ENCODE measurements at places on chromosomes 3 and 15.

DNA sequence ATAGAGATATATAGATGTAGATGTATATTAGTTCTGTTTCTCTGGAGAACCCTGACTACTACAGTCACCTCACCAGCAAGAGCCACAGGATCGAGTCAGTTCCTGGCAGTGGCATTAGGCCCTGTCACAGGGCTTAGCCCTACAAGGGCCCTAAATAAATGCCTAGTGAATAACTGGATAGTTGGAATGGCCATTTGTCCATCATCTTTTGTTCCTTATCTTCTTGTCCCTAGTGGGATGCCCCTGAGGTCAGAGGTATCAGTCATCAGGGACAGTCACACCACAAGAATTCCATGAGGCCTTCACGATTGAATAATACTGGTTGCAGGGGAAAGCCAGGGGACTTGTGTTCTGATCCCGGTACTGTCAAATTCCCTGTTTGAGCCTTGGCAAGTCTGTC lies 204.9 kb upstream of the PPP2R3A start:
- no peak for DNase-seq

DNA sequence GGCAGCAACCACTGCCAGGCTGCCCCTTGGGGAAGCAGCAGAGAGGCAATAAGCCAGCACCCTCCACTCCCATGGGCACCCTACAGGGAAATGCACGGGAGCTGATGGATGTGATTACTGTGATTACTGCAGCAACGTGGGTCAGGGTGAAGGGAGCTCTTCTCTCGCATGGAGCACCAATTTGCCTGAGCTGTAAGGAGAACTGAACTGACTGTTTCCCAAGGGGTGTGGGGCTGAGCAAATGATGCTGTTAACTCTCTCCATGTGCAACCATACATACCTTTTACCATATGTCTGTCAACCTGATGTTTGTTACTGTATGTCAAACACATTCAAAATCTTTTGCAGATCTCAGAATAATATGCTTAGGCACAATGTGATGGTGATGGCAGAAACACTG lies 680.6 kb downstream of the SQOR start:
- no peak for DNase-seq

DNA sequence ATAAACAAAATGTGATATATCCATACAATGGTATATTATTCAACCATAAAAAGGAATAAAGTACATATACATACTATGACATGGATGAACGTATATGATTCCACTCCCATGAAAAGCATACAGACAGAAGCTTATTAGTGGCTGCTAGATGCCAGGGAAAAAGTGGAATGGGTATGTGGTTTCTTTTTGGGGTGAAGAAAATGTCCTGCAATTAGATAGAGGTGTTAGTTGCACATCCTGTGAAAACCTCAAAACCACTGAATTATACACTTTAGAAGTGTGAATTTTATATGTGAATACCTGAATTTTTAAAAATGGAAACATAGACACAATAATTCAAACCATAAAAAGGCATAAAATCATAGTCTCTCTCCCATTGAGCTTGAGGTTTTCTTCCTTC lies 11.2 kb downstream of the DENND6A start:
- no peak for DNase-seq

DNA sequence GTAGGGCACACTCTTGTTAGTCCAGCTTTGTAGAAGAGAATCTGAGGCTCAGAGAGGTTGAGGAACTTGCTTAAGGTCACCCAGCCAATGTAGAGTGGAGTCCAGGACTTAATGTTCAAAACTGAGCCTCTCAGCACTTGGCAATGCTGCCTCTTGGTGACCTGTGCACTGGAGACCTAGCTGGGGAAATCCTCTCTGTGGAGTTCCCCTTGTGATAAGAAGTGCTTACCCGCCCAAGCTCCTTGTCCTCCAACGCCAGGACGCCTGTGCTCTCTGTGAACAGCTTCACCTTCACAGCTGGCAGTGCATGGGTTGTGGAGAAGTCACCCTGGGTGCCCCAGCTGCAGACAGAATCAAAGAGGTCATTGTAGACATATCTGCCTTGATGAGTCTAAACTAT lies 219.1 kb upstream of the FEZF2 start:
- DNase-seq = no peak

DNA sequence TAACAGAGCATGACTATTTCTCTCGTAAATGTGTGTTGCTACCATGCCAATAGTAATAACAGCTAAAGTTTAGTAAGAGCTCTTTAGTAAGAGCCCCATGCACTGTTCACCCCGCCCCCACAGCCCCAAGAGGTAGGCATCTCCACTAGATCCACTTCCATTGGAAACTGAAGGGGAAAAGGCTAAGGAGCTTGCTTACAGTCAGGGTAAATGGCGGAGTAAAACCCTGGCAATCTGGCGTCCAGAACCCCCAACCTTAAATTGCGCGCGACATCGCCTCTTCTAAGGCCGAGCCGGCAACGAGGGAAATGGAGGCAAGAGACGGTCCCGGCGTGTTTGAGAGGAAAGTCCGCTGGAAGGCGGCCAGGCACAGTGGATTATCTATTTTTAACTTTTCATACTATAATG lies 654 bp upstream of the C3orf38 start:
- no peak for DNase-seq

DNA sequence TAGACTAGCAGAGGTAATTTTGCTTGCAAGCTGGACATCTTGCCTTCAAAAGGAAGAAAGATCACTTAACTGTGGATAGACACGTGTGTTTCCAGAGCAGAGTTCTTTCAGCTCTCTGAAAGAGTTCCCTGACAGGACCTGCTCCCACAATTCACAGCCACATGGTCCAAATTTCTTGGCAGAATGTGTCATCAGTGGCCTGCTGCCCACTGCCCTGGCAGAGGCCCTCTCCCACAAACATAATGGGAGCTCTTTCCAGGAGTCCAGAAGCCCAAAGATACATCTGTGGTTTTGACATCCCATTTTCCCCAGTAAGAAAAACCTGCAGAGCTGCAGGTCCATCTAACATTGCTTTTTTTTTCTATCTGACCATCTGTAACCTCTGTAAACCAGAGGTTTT lies 48.3 kb downstream of the SERPINI1 start:
- no peak for DNase-seq

- no peak for DNase-seq
Measured at GRCh38 chr15:91821458-91821857, 32.0 kb upstream of the SLCO3A1 start.

DNA sequence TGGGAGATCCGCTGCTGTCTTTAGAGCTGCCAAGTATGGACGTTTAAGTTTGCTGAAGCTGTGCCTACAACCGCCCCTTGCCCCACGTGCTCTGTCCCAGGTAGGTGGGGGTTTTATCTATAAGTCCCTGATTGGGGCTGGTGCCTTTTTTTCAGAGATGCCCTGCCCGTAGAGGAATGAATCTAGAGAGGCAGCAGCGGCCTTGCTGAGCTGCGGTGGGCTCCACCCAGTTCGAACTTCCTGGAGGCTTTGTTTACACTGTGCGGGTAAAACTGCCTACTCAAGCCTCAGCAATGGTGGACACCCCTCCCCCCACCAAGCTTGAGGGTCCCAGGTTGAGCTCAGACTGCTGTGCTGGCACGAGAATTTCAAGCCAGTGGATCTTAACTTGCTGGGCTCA lies 83.4 kb upstream of the FGF7 start:
- no peak for DNase-seq

- DNase-seq = no peak
Measured at GRCh38 chr15:66285533-66286280, 7.7 kb upstream of the DIS3L start.

DNA sequence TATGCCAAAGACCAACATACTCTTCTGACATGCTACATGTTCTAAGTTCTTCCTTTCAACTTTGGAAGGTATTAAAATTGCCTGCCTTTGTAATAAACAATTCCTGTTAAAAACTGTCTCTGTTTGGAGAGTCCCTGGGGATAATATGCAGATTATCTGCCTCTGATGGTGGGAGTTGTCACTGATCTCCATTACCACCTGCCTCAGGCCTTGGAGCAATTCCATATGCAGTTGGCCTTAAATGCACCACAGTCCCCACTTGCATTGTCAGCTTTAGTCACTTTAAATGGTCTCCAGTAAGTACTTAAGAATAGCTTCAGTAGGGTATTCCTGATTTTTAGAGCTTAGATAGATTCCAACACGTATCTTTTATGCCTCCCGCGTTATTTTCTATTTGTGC lies 121.1 kb upstream of the GOLIM4 start:
- no peak for DNase-seq

DNA sequence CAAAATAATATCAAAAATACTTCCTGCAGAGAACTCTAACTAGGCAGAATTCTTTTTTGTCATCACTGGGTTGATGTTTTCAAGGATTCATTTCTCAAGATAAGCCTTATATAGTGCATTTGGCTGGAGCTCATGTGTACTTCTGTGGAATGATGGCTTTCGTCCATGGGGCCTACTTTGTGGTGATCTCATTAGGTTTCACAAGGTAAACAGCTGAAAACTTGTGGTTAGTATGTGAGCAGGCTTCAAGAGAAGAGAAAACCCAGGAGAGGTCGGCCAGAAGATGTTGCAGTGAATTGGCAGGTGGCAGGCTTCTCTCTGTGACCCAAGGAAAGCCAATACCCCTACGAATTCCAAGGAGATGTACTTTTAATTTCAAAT lies 121.4 kb upstream of the PHLDB2 start:
- DNase-seq = no peak

DNA sequence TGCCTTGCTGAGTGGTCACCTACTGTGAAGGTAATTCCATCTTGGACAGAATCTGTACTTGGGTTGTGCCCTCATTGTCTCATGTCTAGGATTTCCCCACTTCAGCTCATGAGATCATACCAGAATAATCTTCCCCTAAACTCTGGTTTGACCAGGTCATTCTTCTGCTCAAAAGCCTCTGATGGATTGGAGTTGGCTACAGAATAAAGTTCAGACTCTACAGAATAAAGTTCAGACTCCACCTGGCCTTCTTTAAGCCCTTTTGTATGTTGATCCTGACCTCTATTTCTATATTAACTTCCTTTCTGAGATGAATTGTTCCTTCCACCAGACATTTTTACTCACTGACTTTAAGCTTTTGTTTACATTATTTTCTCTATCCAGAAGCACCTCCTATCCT lies 6.4 kb upstream of the GLCE start:
- DNase-seq = no peak

- DNase-seq = no peak
Measured at GRCh38 chr3:40166997-40167396, 142.5 kb upstream of the EIF1B start.

GRCh38 chr3:119747357-119747756 lies 34.5 kb upstream of the NR1I2 start:
- no peak for DNase-seq

DNA sequence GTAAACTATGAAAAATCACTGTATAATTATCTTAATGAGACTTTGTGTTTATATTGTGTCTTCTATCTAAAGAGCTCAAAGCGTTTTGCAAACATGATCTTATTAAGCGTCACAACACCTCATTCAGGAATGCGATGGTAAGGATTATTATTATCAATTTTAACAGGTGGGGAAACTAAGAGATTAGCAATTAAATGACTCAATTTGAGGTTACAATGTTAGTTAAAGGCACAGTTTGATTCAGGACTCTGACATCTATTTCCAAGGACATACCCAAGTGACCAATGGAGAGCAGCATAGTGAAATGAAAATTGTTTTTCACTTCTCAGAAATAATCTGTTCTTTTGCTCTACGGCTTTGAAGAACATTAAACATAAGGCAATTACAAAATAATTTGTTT lies 74.6 kb downstream of the FMN1 start:
- DNase-seq = no peak

GRCh38 chr3:97687734-97688133 lies 76.8 kb upstream of the ARL6 start:
- no peak for DNase-seq

DNA sequence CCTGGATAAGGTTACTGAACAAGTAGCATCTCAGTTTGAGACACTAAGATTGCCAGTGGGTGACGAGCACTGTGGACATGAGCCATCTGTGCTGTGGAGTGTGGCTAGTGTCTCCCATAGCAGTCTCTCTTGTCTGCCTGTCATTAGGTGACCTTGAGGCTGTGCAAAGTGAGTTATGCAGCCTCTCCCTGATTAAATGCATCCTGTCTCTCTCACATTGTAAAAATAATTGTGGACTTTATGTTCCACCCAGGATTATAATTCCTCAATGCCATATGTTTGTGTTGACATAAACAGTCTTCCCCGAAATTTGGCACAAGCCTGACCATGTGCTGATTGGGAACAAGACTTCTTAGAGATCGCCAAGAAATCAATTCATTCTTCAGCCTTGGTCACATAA lies 168.9 kb downstream of the MYRIP start:
- DNase-seq = no peak

GRCh38 chr3:174336784-174337183 lies 522.4 kb upstream of the NAALADL2 start:
- DNase-seq = no peak

- DNase-seq = no peak
Measured at GRCh38 chr15:65306551-65306950, 2.1 kb downstream of the RNU5B-1 start.

- DNase-seq = no peak
Measured at GRCh38 chr3:2856138-2857133, 253.7 kb downstream of the IL5RA start.

DNA sequence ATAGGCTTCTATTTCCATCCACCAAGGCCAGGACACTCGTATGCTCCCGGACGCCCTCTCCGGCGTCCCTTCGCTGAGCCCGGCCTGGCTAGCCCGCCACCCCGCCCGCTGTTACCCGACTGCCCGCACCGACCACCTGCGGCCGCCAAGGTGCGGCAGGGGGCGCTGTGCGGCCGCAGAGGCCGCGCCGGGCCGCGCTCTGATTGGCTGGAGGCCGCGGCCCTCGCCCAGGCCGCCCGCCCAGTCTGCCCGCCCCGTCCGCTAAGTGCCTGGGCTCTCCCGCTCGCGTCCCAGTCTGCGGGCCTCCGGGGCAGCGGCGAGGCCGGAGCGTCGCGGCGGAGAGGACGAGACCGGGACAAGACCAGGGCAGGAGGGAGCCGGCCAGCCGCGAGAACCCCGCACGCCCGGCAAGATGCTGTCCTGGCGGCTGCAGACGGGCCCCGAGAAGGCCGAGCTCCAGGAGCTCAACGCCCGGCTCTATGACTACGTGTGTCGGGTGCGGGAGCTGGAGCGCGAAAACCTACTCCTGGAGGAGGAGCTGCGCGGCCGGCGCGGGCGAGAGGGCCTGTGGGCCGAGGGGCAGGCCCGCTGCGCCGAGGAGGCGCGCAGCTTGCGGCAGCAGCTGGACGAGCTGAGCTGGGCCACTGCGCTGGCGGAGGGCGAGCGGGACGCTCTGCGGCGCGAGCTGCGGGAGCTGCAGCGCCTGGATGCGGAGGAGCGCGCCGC lies at the start of gene SYNM:
TSS of gene SYNM (plus strand) at position 293 of the 726 bp plus-strand sequence. CDS start at position 413, 120 bp downstream.
- DNase-seq = no peak

GRCh38 chr3:59481776-59482400 lies 432.1 kb upstream of the CFAP20DC start:
- DNase-seq = no peak

- DNase-seq = no peak
Measured at GRCh38 chr15:52256930-52257733, 38.5 kb downstream of the MYO5C start.

Measured in effector CD4-positive, alpha-beta T cell (primary cell).